ENCODE measurements at places on chromosomes 11 and 22.

DNA sequence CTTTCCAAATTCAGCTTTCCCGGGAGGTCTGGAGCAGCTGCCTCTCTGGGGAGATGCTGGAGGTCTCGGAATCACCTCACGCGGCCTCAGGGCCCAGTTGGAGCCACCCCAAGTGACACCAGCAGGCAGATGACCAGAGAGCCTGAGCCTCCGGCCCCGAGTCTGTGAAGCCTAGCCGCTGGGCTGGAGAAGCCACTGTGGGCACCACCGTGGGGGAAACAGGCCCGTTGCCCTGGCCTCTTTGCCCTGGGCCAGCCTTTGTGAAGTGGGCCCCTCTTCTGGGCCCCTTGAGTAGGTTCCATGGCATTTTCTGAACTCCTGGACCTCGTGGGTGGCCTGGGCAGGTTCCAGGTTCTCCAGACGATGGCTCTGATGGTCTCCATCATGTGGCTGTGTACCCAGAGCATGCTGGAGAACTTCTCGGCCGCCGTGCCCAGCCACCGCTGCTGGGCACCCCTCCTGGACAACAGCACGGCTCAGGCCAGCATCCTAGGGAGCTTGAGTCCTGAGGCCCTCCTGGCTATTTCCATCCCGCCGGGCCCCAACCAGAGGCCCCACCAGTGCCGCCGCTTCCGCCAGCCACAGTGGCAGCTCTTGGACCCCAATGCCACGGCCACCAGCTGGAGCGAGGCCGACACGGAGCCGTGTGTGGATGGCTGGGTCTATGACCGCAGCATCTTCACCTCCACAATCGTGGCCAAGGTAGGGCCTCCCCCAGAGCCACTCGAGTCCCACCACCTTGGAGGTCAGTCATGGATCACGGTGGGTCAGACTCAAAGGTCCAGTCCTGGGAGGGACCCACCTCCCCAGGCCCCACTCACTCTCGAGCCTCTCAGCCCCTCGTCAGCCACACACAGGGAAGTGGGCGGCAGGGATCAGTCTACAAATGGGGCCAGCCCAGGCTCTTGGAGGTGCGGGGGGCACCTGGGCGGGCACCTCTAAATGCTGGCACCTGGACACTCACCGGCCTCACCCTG is 525 bp downstream of the SLC22A12 start:
- no peak for DNase-seq

GRCh38 chr11:31995525-31996094 is 95.3 kb upstream of the RCN1 start:
- no peak for DNase-seq

- no peak for DNase-seq
These were observed 3.0 kb downstream of the CASTOR1 start for GRCh38 chr22:30286331-30286730.

DNA sequence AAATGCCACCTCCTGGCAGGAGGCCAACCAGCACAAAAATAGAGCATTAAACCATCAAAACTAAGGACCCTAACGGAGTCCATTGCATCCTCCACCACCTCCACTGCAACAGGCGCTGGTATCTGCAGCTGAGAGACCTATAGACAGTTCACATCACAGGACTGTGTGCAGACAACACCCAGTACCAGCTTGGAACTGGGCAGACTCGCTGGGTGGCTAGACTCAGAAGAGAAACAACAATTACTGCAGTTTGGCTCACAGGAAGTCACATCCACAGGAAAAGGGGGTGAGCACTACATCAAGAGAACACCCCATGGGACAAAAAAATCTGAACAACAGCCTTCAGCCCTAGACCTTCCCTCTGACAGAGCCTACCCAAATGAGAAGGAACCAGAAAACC is 11.6 kb upstream of the TMEM45B start:
- no peak for DNase-seq

DNA sequence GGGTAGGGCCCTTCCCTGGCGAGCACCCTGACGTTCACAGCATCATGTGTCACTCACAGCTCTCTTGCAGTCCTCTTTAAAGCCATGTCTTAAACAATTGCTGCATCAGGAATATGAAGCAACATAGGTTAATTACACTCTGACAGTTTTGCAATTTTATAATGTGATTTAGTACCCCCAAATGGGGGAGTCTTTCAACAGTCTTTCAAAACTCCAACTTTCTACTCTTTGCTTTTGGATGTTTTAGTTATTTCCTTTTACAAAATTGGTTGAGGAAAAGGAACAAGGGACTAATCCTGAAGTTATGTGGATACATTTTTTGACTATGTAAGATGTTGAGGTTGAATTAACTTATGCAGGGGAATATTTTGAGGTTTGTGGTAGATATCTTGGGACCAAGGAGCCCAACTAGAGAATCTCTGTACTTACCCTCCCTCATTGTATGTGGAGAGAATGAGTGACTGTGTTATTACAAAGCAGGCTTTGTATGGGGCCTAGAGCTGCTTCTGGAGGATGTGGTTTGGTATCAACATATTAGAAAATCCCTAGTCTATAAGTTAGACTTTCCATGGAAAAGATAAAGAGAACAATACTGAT is at the start of gene MMP8:
Gene MMP8, minus strand, starts transcription at position 51 of the 597 bp plus-strand sequence. CDS start 99 bp downstream, outside the sequence.
- DNase-seq = no peak

DNA sequence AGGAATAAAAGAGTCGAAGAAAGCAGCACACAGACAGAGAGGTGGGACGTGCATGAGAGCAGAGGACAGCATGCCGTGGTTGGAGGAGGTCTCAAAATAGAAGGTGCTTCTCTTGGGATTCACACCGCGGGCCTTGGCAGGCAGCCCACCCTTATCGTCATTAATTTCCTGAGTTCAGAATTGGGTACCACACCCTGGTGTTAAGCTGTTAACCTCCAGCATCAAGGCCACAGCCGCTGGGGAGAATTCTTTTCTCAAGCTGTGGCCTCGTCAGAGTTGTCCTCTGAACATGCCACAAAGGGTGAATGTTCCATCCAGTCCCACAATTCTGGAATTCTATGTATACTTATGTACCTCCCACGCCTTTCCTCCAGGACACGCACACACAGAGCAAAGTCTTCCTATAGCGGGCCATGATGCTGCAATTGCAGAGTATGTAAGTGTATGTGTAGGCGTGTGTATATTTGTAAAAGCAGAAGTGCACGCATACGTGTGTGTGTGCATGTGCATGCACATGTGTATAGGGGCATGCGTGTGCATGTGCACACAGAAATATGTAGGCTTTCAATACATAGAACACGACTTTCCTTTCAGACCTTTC is 39.0 kb downstream of the ADAMTS8 start:
- DNase-seq = no peak

DNA sequence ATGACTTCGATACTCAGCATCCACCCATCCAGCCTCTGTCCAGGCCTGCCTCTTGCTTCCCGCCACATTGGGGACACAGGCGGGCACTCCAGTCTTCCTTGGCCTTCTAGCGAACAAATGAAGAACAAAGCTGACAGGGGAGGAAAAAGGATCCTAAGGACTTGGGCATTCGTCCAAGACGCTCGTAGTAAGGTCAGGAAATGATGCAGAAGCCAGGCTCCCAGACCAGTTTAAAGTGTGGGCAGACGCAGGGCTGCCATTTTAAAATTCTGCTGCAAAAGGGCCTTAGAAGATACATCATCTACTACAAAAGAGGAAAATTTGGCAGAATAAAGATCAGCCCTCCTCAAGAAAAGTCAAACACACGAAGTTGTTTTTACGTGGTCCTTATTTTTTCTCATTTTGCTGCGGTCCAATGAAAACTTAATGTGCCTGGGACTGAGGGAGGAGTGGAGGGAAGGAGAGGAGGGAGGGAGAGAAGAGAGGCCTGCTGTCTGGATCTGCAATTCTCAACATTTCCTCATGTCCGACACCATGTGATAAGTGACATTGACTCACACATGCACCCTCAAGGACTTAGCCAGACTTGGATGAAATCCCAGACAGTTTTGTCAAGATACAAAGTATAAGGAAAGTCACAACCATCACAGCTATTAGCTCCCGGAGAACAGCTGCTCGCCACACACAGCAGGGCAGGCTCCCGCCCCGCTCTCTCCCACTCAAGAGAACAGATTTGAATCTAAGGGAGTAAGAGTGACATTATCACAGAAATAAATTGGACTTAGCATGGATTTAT is 5.7 kb downstream of the DNAL4 start:
- DNase-seq = no peak

DNA sequence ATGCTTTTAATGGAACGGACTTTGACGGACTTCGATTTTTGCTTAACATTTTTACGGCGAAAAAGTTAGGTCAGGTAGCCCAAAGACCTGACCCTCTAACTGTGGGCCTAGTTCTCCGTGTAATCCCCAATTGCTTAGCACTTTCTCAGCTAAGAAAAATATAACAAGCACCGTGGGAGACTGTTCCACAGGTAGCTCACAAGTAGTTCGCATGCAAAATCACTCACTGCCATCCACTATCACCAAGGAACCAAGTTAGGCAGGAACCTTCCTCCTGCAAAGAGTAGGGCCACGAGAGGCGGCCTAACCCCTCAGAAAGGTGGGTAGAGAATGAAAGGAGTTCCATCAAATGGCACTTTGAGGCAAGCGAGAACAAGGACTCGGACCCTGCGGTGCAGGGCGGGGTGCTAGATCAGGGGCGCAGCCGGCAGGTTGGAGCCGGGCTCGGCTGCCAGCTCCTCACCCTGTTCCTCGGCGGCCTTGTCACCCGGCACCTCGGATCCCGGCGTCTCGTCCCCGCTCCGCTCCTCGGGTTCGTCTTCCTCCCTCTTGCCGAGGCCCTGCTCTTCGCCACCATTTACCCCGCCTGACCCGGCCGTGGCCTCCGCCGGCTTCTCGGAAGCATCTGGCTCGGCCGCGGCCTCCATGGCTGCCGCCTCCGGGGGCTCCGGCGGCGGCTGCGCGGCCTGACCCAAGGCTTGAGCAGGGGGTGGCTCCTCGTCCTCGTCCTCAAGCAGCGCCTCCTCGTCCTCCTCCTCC is 922 bp downstream of the HNRNPUL2 start:
- DNase-seq = no peak

GRCh38 chr11:30423886-30424285 is 101.0 kb downstream of the ARL14EP start:
- DNase-seq = no peak

GRCh38 chr22:42697542-42698013 is 23.1 kb downstream of the A4GALT start:
- DNase-seq = no peak

- no peak for DNase-seq
These were observed 60.8 kb downstream of the SIK3 start for GRCh38 chr11:117037279-117037974.

DNA sequence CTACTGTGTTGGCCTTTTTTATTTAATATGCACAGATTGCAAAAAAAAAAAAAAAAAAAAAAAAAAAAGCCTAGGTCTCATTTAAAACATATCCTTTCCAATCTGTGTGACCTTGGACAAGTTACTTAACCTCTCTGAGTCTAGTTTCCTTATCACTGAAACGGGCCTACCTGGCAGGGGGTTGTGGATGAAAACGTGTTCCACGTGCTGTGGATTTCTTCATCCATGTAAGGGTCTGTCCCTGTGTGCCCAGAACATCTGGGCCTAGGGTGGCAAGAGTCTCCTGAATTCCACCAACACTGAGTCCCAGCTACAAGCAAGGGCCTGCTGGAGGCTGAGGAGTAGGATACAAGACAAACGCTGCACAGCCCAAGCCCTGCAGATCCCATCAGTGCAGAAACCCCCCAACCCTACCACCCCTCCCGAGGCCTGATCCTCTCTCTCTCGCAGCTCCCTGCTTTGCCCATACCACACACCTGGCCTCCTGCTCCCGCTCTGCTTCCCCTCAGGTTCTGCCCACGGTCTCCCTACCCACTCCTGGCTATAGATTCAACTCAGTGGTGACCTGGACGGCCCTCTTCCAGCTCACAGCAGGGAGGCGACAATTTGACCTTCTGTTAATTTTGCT is 4.7 kb upstream of the GNAZ start:
- DNase-seq = no peak

DNA sequence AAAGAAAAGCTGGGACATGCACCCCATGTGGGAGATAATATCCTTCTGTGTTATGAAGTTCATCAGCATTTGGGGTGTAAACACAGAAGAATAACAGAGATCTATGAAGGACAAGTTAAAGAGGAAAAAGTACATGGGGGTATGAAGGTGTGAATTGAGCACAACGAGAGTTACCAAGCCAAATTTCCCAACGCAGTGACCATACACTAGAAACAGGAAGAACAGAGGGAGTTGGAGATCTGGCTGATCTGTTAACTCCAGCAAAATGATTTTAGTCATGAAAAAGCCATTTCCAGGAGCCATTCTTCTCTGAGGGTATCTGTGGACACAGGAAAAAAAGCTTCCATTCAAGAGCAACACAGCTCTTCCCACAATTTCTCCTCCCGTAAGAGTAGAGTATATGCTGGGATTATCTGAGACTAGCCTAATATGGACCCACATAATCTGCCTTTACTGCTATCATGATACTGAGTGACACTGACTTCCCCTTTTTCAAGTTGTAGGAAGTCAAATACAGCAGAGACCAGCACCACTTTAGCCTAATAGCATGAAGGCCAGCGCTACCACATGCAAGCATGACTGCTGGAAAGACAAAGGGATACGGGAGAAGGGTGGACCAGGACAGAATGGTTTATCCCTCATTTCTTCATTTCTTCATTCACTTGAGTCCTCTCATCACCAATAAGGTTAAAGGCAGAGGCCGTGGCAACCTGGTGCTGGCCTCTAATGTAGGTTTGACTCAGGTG is 19.6 kb upstream of the OR8D2 start:
- no peak for DNase-seq

- DNase-seq = no peak
These were observed 312.7 kb downstream of the NTM start for GRCh38 chr11:131683131-131683530.

DNA sequence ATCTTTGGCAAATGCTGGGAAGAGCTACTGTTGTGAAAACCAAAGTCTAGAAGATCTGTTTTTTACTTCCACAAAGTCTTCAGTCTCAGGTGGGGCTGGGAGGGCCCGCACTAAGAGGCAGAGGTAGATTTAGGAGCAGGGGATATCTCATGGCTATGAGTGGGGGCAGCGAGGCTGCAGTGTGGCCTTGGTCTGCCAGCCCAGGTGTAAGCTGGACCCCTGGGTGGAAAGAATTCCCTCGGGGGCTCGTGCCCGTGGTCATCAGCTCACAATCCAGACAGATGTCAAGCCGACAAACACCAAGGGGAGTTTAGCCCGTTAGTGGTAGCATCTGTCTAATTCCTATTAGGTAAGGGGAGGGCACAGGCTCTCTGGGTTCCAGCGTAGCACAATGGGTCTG is 9.0 kb downstream of the PKNOX2 start:
- no peak for DNase-seq

DNA sequence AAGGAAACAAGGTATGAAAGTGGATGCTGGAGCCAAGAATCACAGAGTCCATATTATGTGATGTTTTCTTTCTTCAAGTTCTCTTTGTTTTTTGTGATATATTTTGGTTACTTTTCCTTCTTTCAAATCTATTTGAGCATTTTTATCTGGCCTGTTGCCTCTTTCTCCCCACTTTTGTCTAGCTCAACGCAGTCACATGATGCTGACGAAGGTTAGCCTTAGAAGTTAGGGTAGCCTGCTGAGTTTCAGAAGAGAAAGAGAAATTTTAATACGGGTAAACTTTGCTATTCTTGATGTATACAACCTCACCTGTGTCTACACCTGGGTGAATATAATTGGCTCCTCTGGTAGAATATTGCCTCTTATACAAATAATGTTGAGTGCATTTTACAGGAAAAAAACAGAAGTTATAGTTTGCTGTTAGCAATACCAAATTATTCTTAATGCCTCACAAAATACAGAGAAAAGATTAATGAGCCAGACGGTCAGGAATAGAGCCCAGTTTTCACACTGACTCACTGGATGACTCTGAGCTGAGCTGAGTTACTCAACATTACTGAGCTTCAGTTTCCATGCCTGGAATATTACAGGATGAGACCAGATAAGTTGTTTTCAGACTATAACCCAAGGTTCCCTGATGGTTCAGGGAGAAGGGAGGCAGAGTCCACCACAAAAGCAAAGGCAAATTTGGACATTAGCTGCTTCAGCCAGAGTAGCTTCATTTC is 161.6 kb upstream of the BDNF start:
- no peak for DNase-seq
